ENCODE measurements at places on chromosomes 7 and 10. TPM values are rescaled to one million over a fixed set of nuclear protein-coding genes. Genes with fewer than 3 reads are reported as not detected.

GRCh38 chr7:18508443-18509427 lies 13.2 kb downstream of the HDAC9 start:
- peak overlapping the region; percentile 28 for H3K4me3 ChIP-seq
- H3K36me3 ChIP-seq, result no peaks in the 10 kb centered on the region
- H3K4me1 ChIP-seq, result peaks cover 3% of the 10 kb centered on the region
- no peak for DNase-seq
- peak overlapping the region; percentile 72 for H3K27ac ChIP-seq
- no peaks in the 10 kb centered on the region for H3K27me3 ChIP-seq

DNA sequence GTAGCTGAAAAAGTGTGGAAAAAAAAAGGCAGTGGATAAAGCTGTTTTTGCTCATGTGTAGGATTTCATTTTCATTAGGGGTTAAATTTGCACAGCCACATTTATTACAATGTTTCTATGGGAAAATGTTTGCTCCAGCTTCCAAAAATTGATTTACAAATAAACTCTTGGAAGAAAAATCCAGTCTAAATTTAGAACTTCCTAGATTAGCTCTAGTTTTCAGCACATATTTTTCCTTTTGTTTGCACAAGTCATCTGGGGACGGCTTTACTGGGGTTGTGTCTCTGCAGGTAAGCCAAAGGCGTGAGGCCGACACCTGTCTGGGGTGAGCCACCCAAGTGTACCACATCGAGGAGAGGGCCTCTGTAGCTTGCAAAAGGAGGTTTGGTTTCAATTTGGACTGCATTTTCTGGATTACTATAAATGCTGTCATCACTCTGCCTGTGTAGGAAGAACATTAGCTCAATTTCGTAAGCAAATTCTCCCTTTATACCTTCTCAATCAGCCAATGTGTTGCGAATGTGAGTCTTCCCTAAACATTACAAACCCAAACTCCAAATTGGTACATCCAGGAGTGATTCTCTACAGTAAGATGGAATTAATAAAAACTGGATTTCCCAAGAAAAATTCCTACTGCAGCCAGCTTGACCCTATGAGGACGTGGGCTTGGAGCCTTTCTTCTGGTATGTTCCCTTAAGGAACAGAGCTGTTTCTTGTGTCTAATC lies 89.5 kb upstream of the ZNF438 start:
- H3K27me3 ChIP-seq, result no peaks in the 10 kb centered on the region
- DNase-seq, result no peak
- no peak overlapping the region for H3K4me3 ChIP-seq
- peaks cover 11% of the 10 kb centered on the region for H3K4me1 ChIP-seq
- H3K36me3 ChIP-seq, result no peaks in the 10 kb centered on the region

The GNGT1 gene
- not detected for total RNA-seq

GRCh38 chr10:117768333-117769042 lies 225.9 kb downstream of the EMX2 start:
- no peaks in the 10 kb centered on the region for H3K36me3 ChIP-seq
- H3K4me3 ChIP-seq, result no peak overlapping the region
- H3K27me3 ChIP-seq, result peaks cover 7% of the 10 kb centered on the region
- H3K4me1 ChIP-seq, result no peaks in the 10 kb centered on the region

GRCh38 chr7:101177644-101178043 lies 2.4 kb downstream of the NAT16 start:
- DNase-seq, result no peak
- H3K36me3 ChIP-seq, result no peaks in the 10 kb centered on the region
- H3K4me1 ChIP-seq, result peaks cover 23% of the 10 kb centered on the region

The AKR1C3 gene
- not detected for total RNA-seq

- no peak for DNase-seq
- no peak overlapping the region for H3K4me3 ChIP-seq
- no peaks in the 10 kb centered on the region for H3K27me3 ChIP-seq
- peaks cover 2% of the 10 kb centered on the region for H3K36me3 ChIP-seq
- H3K4me1 ChIP-seq, result peaks cover 19% of the 10 kb centered on the region
Measured at GRCh38 chr10:62231805-62232204, 36.8 kb downstream of the RTKN2 start.

The MYL7 gene
- not detected for total RNA-seq

- peak overlapping the region; percentile 70 for H3K4me3 ChIP-seq
- H3K36me3 ChIP-seq, result no peaks in the 10 kb centered on the region
- H3K27ac ChIP-seq, result no peak overlapping the region
- peaks cover 43% of the 10 kb centered on the region for H3K4me1 ChIP-seq
Measured at GRCh38 chr10:123136806-123137642, 1.3 kb downstream of the HMX3 start.

DNA sequence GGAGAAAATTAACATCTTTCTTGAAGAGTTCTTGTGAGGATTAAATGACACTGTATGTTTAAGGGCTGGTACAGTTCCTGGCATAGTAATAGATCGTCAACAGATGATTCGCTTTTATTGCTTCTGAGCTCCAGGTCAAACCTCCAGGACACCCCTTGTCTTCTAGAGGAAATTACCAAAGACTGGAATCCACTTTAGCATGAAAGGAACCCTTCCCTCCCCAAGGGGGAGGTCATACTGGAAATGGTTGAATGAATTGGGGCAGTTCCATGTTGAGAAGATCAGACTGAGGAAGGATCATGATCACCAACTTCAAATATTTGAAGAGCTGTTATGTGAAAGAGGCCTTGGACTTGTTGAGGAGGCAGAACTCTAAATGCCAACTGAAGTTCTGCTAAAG lies 8.9 kb downstream of the NFE2L3 start:
- DNase-seq, result no peak
- no peaks in the 10 kb centered on the region for H3K27me3 ChIP-seq
- H3K4me1 ChIP-seq, result peaks cover 77% of the 10 kb centered on the region
- no peak overlapping the region for H3K4me3 ChIP-seq

DNA sequence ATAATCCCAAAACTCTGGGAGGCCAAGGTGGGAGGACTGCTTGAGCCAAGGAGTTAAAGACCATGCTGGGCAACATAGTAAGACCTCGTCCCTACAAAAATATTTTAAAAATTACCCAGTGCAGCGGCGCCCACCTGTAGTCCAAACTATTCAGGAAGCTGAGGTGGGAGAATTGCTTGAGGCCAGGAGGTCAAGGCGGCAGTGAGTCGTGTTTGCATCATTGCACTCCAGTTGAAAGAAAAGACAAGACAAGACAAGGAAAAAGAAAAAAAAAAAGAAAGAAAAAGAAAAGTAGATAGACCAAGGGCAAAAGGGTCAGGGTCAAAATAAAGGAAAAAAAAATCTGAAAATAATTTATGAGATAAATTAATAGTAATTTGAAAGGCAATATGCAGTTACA lies 5.8 kb downstream of the ANXA7 start:
- peaks cover 33% of the 10 kb centered on the region for H3K36me3 ChIP-seq
- DNase-seq, result no peak
- no peak overlapping the region for H3K27ac ChIP-seq
- no peaks in the 10 kb centered on the region for H3K27me3 ChIP-seq

The PTTG1IP2 gene
- total RNA-seq, result not detected

- no peaks in the 10 kb centered on the region for H3K36me3 ChIP-seq
- peaks cover 4% of the 10 kb centered on the region for H3K27me3 ChIP-seq
- no peak for DNase-seq
- H3K4me3 ChIP-seq, result no peak overlapping the region
Measured at GRCh38 chr10:96494694-96495093, 19.0 kb downstream of the TLL2 start.

GRCh38 chr7:132084776-132085388 lies 491.4 kb downstream of the PLXNA4 start:
- peaks cover 9% of the 10 kb centered on the region for H3K27me3 ChIP-seq
- H3K4me3 ChIP-seq, result no peak overlapping the region
- H3K27ac ChIP-seq, result no peak overlapping the region
- H3K4me1 ChIP-seq, result no peaks in the 10 kb centered on the region
- no peaks in the 10 kb centered on the region for H3K36me3 ChIP-seq

- DNase-seq, result peak; percentile 43
- H3K4me3 ChIP-seq, result no peak overlapping the region
- H3K36me3 ChIP-seq, result peaks cover 3% of the 10 kb centered on the region
- H3K27me3 ChIP-seq, result peaks cover 34% of the 10 kb centered on the region
- no peaks in the 10 kb centered on the region for H3K4me1 ChIP-seq
Measured at GRCh38 chr7:118153551-118154177, 30.3 kb upstream of the LSM8 start.

GRCh38 chr7:48161407-48162125 lies 9.7 kb upstream of the ABCA13 start:
- no peaks in the 10 kb centered on the region for H3K36me3 ChIP-seq
- H3K27ac ChIP-seq, result no peak overlapping the region
- no peak for DNase-seq
- no peaks in the 10 kb centered on the region for H3K4me1 ChIP-seq
- peaks cover 10% of the 10 kb centered on the region for H3K27me3 ChIP-seq

The RADIL gene
- total RNA-seq, result 0.65 TPM

The INMT gene
- total RNA-seq, result not detected

DNA sequence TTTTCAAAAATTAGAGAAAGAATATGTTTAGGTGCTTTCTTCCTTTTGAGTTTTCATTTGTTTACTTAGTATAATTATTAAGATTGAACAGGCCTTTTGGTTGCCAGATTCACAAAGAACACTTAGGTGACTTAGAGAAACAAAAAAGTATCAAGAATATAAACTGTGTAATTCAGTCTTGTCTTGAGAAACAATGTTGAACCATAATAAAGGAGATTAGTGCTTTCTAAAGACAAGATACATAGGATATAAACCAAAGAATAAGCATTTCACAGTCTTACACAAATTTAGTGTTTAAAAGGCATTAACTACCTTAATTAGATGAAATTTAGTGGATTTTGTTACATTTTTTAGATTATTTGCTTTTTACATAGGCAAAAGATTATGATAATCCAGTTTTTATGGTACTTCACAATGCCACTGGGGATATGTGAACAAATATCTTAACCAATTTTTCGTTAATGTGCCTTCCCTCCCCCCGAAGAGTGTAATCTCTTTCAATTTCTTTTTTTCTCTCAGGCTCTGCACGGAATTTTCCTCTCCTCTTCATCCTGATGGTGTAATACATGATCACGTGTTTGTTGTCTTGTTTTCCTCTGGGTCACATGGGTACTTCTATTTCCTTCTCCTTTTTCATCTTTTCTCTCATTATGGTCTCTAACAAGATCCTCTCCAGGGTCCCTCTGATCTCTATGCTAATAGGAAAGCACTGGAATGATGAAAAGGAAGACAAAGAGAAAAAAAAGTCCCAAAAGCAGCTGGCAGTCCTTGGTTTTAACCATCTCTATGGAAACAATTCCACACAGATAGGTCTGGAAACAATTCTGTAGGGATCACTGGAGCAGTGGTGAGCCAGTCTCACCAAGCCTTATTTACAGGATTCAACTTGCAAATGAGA lies 3.7 kb upstream of the HNRNPH3 start:
- no peaks in the 10 kb centered on the region for H3K27me3 ChIP-seq
- H3K36me3 ChIP-seq, result peaks cover 10% of the 10 kb centered on the region
- H3K4me3 ChIP-seq, result peak overlapping the region; percentile 31
- peaks cover 20% of the 10 kb centered on the region for H3K4me1 ChIP-seq
- no peak for DNase-seq

GRCh38 chr7:44434201-44434600 lies 56.3 kb downstream of the NUDCD3 start:
- DNase-seq, result no peak
- no peaks in the 10 kb centered on the region for H3K27me3 ChIP-seq
- peaks cover 11% of the 10 kb centered on the region for H3K36me3 ChIP-seq
- H3K27ac ChIP-seq, result no peak overlapping the region
- peaks cover 50% of the 10 kb centered on the region for H3K4me1 ChIP-seq

DNA sequence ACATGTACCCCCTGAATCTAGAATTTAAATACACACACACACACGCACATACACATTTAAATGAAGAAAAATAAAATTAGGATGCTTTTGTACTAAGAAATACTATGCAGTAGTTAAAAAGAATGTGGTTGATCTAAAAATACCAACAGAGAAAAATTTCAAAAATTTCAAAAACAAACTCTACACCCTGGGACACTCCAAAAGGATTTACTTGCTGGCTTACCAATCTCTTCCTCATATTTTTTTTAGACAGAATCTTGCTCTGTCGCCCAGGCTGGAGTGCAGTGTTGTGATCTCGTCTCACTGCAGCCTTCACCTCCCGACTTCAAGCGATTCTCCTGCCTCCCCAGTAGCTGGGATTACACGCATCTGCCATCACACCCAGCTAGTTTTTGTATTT lies 80.9 kb downstream of the HIP1 start:
- no peaks in the 10 kb centered on the region for H3K4me1 ChIP-seq
- no peaks in the 10 kb centered on the region for H3K27me3 ChIP-seq
- H3K27ac ChIP-seq, result no peak overlapping the region
- DNase-seq, result no peak

GRCh38 chr10:121694327-121694965 lies 96.2 kb upstream of the FGFR2 start:
- H3K27ac ChIP-seq, result no peak overlapping the region
- DNase-seq, result no peak
- peaks cover 4% of the 10 kb centered on the region for H3K27me3 ChIP-seq

The AKR1C8 gene
- total RNA-seq, result not detected

The ASB10 gene
- total RNA-seq, result not detected

GRCh38 chr7:100433592-100434296 lies 2.6 kb downstream of the PPP1R35 start:
- no peak for DNase-seq
- H3K4me3 ChIP-seq, result peak overlapping the region; percentile 92
- peak overlapping the region; percentile 97 for H3K27ac ChIP-seq

- no peaks in the 10 kb centered on the region for H3K36me3 ChIP-seq
- H3K27me3 ChIP-seq, result no peaks in the 10 kb centered on the region
- no peak overlapping the region for H3K27ac ChIP-seq
- H3K4me1 ChIP-seq, result peaks cover 11% of the 10 kb centered on the region
- no peak for DNase-seq
- H3K4me3 ChIP-seq, result no peak overlapping the region
Measured at GRCh38 chr10:72736828-72737220, 44.9 kb downstream of the MCU start.

GRCh38 chr10:74334221-74334620 lies 183.2 kb downstream of the ADK start:
- H3K27me3 ChIP-seq, result no peaks in the 10 kb centered on the region
- H3K4me1 ChIP-seq, result peaks cover 4% of the 10 kb centered on the region
- peaks cover 20% of the 10 kb centered on the region for H3K36me3 ChIP-seq
- no peak overlapping the region for H3K27ac ChIP-seq
- DNase-seq, result no peak

- DNase-seq, result no peak
- no peak overlapping the region for H3K27ac ChIP-seq
- no peak overlapping the region for H3K4me3 ChIP-seq
- H3K36me3 ChIP-seq, result no peaks in the 10 kb centered on the region
- no peaks in the 10 kb centered on the region for H3K4me1 ChIP-seq
Measured at GRCh38 chr7:158963771-158964241, 107.4 kb downstream of the DYNC2I1 start.

Data from activated CD8-positive, alpha-beta T cell treated with anti-CD3 and anti-CD28 coated beads for 36 hours (primary cell).